ENCODE measurements at places on chromosomes 4 and X.

DNA sequence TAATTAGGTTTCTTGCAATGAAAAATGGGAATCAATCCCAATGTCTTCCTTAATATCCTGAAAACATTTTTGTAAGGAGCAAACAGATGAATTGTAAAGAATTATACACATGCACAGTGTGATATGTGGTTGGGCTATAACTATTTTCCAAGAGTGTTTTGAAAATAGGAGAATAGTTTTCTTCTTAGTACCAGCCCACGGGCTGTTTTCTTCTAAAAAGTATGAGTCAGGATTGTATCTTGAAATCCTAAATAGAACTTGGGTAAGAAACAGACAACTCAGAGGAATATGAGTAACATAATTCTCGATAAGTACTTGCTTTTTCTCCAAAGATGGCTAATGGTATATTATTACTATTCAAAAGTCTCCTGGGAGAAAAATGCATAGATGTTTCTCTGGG lies 136.7 kb downstream of the MAGEC2 start:
- no peak for DNase-seq

- DNase-seq: no peak
Measured at GRCh38 chr4:143486314-143486713, 27.2 kb upstream of the SMARCA5 start.

GRCh38 chr4:87497578-87497977 lies 31.6 kb downstream of the SPARCL1 start:
- no peak for DNase-seq

- no peak for DNase-seq
Measured at GRCh38 chrX:101550362-101550750, at the start of gene ARMCX1. Gene ARMCX1, plus strand, starts transcription at chrX:101550547. Its CDS starts 2,384 bp downstream, at chrX:101552931.

DNA sequence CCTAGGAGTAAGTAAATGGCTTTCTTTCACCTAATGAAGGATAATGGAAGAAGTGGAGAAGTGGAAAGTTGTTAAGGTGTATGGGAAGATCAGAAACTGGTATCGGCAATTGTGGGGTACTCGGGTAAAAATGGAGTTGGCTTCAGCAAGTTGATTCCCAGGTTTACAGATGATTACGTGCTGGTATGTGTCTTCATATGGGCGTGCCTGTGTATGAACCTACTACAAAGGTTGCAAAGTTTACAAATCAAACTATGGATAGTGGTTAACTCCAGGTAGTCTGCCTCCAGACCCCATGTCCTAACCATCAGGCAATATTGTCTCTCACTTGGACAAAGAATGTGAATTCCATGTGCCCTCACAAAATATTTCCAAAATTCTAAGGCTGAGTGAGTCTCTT lies 773 bp downstream of the TLR3 start:
- DNase-seq: no peak

- DNase-seq: no peak
Measured at GRCh38 chr4:95092766-95093165, 335.0 kb downstream of the BMPR1B start.

All from GM13976 (cell line).